H1 (cell line): ENCODE measurements at places on chromosomes 2 and 18. TPM values are rescaled to one million over a fixed set of nuclear protein-coding genes. Genes with fewer than 3 reads are reported as not detected.

DNA sequence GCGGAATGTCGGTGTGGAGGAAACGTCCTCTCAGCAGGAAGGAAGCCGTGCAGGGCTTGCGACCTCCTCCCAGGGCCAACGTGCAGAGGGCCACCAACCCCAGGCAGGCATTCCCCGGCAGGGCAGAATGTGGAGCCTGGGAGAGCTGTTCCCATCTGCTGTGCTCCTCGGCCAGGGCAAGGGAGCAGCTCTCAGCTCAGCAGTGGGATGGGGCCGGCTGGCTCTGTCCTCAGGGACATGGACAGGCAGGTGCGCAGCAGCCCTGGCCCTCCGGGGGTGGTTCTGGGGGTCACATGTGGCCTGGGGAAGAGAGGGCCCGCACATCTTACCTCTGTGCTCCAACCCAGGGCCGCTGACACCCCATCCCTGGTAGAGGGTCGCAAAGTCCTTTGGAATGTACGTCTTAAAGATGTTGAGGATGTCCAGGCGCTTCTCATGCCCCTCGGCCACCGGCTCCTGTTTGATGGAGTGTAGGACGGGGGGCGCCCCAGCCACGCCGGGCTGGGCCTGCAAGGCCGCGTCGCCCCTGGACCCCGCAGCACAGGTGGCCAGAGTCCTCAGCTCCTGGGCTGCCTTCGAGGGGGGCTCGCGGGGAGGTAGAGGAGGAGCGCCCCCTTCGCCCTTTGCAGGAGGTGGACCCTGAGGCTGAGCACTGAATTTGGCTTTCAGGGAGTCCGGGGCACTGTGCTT lies 116.4 kb downstream of the ZNF516 start:
- no peak for DNase-seq

SERPINB4 gene
- 0.32 and 0.96 TPM in 2 replicates for total RNA-seq

- DNase-seq, result no peak
Measured at GRCh38 chr2:121721926-121722325, 14.7 kb downstream of the NIFK start.

DNA sequence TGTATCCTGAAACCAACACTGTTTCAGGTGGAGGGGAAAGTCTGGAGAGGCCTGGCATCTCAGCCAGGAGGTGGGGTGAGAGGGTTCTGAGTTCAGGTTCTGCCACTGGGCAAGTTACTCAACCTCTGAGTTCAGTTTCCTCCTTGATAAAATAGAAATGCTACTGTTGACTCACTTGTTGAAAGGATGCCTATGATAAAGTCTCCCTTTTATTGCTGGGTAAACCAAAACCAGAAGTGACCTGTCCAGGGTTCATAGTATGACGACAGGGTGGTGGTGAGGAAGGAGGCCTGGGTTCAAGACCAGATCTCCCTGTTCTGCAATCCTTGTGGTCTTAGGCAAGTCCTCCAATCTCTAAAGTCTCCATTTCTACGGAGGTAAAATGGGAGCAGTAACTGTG lies 232.7 kb downstream of the PRKCE start:
- no peak for DNase-seq

DNA sequence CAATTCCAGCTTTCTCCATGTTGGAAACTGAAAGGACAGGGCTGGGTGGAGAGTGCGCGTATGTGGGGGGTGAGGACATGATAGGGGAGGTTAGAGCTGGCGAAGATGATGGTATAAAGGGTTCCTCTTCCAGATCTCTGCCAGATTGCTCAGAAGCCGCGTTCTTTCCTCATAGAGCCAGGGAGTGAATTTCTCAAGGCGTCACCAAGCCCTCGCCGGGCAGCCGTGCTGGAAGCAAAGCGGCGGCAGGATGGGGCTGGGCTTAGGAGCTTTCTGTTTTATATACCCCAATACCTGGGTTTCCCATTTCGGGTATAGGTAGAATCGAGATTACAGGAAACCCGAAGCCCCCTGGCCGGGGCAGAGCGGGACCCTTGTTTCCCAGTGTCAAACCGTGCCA lies 43.8 kb downstream of the DDX18 start:
- DNase-seq, result no peak

GRCh38 chr2:44118257-44118656 lies 50.4 kb upstream of the PPM1B start:
- DNase-seq, result no peak

ACMSD gene
- not detected in 2 replicates for total RNA-seq

DNA sequence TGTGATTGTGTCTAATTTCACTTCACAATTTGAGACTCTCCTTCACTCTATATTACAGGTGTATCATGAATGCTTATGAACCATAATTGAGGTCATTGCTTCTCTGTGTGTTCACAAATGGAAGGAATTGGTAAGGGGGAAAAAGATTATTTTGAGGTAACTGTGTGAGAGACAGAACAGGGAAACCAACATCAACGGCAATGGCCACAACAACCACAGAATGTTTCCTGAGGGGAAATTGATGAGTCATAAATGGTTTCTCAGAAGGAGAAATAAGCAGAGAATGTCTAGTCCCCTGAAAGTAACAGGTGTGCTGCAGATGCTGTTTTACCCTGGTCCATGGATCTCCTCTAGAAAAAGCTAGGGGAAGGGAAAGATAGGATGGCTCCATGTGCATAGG lies 361.2 kb upstream of the GALNT5 start:
- no peak for DNase-seq

CABLES1 gene
- 26.4 and 28.0 TPM in 2 replicates for total RNA-seq

GRCh38 chr2:9297807-9298206 lies 91.2 kb downstream of the ASAP2 start:
- no peak for DNase-seq

PLB1 gene
- 0.15 and 0.20 TPM in 2 replicates for total RNA-seq

MAB21L4 gene
- not detected in 2 replicates for total RNA-seq

- DNase-seq, result no peak
Measured at GRCh38 chr2:238299803-238300202, 11.4 kb upstream of the PER2 start.

RAX gene
- 0.52 and 0.80 TPM in 2 replicates for total RNA-seq

DNA sequence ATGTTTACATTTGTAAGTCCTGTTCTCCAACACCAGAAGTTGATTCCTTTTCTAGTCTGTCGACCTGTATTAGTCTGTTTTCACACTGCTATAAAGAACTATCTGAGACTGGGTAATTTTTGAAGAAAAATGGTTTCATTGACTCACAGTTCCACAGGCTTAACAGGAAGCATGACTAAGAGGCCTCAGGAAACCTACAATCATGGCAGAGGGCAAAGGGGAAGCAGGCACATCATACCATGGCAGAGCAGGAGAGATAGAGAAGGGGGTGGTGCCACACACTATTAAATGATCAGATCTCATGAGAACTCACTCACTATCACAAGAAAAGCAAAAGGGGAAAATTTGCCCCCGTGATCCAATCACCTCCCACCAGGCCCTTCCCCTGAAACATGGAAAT lies 112.8 kb upstream of the MAP3K20 start:
- DNase-seq, result no peak

DNA sequence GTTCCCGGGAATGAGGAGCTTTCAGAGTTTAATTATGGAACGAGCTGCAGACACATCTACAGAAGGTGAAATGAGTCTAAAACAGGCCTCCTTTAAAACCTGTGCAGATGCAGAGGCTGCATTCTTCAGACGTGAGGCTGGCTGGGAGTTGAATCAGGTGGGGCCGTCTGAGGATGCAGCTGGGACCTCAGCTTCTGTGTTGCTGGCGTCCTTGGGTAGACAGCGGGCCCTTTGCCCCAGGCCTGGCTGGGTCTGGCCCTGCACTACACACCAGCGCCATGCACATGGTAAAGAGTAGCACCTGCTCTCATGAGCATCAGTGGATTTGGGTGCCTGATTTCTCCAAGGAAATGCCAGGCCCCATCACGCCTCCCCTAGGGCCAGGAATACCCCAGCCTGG lies 67.3 kb downstream of the TMEM18 start:
- DNase-seq, result no peak

GPR35 gene
- total RNA-seq, result 0.29 TPM in 1 of 2 replicates, not detected in the other

DNA sequence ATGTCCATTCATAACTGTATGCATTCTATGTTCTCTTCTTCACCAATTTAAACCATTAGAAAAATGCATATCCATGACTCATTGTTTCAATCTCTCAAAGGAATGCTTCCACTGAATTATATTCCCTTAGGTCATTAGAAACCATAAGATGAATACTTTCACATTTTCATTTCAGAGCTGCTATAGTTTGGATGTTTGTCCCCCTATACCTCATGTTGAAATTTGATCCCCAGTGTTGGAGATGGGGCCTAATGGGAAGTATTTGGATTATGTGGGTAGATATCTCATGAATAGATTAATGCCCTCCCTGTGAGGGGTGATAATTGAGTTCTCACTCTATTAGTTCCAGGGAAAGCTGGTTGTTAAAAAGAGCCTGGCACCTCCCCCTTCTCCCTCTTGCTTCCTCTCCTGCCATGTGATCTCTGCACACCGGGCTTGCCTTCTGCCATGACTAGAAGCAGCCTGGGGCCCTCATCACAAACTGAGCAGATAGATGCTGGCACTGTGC lies 35.7 kb downstream of the THUMPD2 start:
- DNase-seq, result no peak

GLI2 gene
- 46.9 and 49.8 TPM in 2 replicates for total RNA-seq
